Body of pancreas (tissue), 4 donors: ENCODE measurements at places on chromosomes 4 and X. TPM values are rescaled to one million over a fixed set of nuclear protein-coding genes. Genes with fewer than 3 reads are reported as not detected.

- no peak for DNase-seq
These were observed 2.2 kb downstream of the SORCS2 start for GRCh38 chr4:7194251-7195140.

Gene WDFY3
- 36.1 TPM for total RNA-seq

DNA sequence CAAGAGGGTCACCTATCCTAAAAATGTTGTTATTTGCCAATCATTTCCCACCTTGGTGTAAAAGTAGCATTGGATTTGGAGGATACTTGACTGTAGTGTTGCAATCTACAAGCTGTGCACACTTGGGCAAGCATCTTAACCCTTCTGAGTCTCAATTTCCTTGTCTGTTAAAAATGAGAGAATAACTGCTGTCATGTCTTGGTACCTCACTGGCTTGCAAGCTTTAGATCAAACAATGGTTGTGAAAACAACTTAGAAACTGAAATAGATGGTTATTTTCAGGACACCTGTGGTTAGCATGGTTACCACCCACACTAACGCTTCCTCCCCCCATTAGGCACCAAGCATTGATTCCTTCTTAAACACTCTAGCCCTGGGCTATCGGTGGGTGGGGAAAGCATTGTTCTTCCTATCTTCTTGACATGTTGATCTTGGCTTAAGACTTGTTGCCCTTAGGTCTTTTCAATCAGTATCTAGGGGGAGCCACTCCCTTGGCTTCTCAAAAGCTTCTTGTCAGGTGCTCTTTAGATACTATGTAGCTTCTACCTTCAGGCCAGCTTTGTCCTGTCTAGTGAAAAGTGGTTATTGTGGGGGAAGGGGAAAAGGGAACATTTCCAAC is 10.6 kb upstream of the AMOT start:
- no peak for DNase-seq

Gene C4orf36
- 3.6 TPM for total RNA-seq
